ENCODE measurements at places on chromosomes 13 and 19.

- no peak for DNase-seq
Observed at GRCh38 chr13:31168736-31169135, 7.0 kb upstream of the HSPH1 start.

- DNase-seq, result peak; percentile 29
Observed at GRCh38 chr19:48511321-48511731, 309 bp downstream of the LMTK3 start.

GRCh38 chr19:18785179-18786124 lies 5.7 kb downstream of the COMP start:
- DNase-seq, result peak; percentile 91

DNA sequence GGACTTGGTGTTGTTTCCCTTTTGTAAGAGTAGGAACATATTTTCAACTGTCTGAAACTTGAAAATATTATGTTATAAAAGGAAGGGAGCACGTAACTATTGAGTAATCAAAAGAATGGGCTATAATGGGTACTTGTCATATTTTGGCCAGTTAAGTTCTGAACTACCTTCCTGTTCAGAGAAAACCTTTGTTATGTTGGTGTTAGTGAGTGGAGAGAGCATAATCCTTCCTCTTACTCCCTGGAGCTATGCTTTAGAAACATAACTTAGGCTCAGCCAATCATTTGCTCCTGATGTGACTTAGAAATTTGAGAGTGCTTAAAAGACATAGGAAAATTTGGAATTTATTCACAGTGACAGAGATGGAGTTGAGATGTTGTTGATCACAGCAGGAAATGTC lies 482.5 kb upstream of the SPRY2 start:
- peak; percentile 35 for DNase-seq

DNA sequence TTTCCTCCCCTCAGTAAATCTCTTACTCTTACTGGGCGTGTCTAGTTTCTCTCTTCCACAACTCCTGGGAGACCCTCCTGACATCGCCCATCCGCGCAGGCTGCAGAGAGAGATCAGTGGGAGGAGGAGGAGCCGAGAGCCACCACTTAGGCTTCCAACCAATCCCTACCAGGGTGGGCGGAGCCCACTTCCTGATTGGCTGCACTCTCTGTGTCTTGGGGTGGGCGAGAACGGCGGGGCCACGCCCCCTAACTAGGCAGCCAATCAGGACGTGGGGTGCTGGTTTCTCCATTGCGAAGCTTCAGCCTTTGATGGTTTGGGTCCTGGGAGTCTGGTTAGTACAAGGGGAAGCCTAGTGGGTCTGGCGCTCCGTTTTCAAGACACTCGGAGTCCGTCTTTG lies at the start of gene PMIS2:
Gene PMIS2 (plus strand): TSS at position 326 of the 400 bp plus-strand sequence. CDS start 87 bp downstream, outside the sequence.
- peak; percentile 14 for DNase-seq

DNA sequence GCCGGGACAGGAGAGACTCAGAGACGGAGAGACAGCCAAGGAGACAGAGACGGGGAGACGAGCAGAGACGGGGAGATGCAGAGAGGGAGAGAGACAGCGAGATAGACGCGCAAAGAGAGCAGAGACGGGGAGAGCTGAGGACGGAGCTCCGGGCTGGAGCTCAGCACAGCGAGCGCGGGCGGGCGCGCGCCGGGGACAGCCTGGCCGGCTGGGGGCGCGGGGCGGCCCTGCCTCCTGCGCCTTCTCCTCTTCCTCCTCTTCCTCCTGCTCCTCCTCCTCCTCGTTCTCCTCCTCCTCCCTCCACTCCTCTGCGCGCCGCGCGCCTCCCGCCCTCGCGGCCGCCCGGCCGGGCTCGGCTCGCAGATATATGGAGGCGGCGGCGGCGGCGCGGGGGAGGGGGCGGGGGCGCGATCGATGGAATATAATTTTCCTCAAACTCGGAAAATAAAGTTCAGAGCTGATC lies at the start of gene ERFL:
Gene ERFL (minus strand): TSS at position 229 of the 463 bp plus-strand sequence. CDS start 15,530 bp downstream, outside the sequence.
- DNase-seq, result peak; percentile 62

DNA sequence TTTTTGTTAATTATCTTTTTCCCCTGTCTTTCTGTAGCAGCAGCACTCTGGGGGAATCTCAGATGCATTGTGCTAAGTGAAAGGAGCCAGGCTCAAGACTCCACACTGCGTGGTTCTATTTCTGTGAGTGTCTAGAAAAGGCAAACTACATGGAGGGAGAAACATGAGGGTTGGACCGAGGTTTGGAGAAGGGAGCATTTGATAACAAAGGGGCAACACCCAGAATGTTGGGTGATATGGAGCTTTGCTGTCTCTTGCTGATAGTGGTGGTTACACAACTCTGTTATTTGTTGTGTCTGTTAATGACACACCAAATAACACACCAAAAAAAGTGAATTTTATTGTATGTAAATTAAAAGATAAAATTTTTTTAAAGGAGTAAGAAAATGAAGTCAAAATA lies 107.8 kb downstream of the COL4A2 start:
- DNase-seq, result no peak

DNA sequence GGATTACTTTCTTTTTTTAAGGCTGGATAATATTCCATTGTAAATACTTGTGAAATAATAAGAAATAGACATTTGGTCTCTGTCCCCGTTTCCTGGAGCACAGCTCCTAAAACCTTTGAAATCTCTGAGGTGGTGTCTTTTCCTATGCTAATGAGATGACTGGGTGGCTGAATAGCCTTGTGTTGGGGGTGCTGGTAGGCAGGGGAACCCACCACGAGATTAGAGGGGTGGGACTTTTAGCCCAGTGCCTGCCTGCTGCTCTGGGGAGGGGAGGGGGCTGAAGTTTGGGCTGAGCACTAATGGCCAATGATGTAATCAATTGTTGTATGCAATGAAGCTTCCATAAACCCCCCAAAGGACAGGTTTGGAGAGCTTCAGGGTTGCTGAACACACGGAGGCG lies 175.7 kb downstream of the FGF9 start:
- no peak for DNase-seq

DNA sequence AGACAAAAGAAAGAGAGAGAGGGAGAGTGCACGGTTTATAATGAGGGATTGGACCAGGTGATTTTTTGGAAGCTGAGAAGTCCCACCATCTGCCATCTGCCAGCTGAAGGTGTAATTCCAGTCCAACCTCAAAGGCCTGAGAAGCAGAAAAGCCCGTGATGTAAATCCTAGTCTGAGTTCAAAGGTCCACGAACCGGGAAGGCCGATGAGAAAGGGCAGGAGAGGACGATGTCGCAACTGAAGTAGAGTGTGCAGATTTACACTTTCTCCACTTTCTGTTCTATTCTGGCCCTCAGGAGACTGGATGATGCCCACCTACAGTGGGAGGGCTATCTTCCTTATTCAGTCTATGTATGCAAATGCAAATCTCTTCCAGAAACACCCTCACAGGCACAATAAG lies 500.0 kb downstream of the DIAPH3 start:
- DNase-seq, result no peak

DNA sequence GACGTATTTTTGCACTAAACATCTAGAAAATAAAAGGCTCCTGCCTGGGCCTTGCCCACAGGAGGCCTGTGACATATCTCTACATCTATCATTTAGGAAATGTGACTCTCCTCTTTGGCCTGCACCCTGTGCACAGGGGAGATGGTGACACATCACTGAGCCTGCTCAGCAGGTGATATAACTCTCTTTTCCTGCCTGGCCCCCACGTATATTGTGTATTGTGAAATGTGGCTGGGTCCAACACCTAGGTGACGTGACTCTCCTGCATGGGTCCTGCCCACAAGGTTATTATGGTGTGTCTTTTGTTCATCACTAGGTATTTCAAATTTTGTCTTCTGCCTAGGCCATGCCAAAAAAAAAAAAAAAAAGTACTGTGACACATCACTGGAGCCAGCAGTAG lies 61.4 kb upstream of the ZNF724 start:
- no peak for DNase-seq

- DNase-seq, result no peak
Observed at GRCh38 chr13:108408672-108409071, 139.2 kb downstream of the TNFSF13B start.

GRCh38 chr13:62206165-62206564 lies 790.5 kb upstream of the PCDH20 start:
- no peak for DNase-seq
